ENCODE measurements at places on chromosomes 4 and X.

GRCh38 chr4:55491486-55491885, 55.2 kb downstream of the CLOCK start:
- peak; percentile 40 for DNase-seq

GRCh38 chr4:5144384-5144783, 93.1 kb downstream of the STK32B start:
- no peak for DNase-seq

GRCh38 chr4:77600521-77601451, 4.8 kb upstream of the CXCL13 start:
- peak; percentile 64 for DNase-seq

DNA sequence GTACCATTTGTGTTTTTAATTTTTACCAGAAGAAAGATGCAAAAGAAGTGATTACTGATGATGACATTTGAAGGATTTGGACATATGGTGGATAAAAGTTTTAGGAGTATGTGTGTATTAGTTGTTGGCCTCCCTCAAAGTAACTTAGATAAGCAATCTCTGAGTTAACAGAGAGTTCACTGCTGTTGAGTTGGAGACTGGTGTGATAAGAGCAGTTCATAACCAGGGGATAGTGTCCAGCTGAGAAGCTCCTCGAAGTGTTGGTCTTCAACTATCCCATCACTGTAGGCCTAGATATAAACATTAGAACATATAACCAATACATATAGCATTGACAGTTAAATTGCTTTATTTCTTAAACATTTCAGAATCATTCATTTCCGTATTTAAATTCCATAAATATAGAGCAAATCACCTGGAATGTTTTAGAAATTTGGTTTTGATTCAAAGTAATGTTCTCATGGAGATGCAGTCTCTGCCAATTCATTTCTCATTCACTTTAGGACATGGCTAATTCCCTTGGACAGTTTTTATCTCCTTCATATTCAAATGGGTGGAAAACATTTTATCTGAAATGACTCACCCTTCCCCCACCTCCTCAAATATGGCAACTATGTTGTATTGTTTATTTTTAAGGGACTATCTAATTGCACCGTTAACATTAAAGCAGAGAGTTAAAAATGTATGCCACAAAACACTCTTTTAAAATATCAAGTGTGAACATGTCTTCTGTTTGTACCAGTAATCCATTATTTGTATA, 136.8 kb upstream of the SLC4A4 start:
- DNase-seq, result no peak

GRCh38 chrX:11374570-11374969, 81.4 kb downstream of the AMELX start:
- DNase-seq, result no peak

DNA sequence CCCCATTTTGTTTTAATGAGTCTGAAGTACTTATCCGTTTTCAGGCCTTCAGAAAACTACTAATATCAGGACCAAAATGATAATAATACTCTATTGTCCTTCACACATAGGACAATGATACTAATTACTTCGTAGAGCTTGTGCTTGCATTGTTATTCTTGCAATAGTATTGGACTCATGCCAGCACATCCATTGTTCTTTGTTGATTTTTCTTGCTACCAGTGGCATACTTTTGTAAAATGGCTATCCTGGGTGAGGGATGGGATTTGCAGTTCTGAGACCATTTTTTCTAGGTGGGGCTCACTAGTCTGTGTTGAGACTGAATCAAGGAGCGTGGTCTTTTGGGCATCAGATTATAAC, 195.3 kb downstream of the MAML3 start:
- DNase-seq, result no peak

DNA sequence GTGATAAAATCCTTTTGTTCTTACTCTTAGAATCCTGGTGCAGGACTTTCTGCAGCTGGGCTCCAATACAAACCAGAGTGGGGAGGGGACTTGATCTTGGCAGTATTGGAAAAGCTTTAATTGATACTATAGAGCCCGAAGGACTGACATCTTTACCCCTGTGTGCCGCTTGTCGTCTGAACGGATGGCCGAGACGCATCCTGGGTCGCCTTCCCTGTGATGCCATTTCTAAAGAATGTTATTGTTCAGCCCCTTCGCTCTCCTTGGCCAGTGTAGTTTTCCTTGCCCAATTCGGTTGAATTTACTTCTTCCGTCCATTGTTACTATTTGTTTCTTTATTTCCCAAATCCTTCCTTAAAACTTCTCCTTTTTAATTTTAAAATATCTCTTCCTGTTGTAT, 80.9 kb downstream of the CLDN34 start:
- DNase-seq, result no peak

DNA sequence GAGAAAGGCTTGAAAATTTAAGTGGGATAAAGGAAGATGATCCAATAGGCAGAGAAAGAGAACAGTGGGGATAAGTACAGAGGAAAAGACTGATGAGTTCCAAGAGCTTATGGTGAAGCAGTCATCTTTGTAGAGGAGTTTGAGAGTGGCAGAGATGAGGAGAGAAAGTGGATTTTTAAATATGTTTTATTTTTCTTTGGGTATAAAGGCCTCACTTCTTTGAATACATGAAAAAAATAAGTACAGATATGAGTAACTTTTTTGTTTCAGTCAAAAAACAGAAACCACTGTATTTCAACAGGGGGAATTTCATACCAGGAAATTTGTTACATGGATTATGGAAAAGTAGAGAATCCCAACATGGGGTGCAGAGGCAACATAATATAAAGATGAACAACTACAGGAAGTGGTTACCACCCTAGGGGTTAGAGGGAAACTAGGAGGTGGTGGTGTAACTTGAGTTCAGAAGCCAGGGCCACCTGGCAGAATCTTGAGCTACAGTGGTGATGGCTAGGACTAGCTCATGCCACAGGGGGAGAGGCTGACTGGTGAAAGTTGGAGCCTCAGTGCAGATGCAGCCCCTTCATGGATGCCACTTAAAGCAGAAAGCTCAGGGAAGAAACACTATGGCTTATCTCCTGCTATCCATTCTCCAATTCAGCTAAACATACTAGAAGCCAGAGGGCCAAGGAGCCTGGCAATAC, 3.4 kb upstream of the CYBB start:
- DNase-seq, result no peak

- DNase-seq, result peak; percentile 15
These were observed 6.3 kb downstream of the SFRP2 start for GRCh38 chr4:153782581-153782980.

- no peak for DNase-seq
These were observed 21.7 kb downstream of the PPP2R2C start for GRCh38 chr4:6450709-6451108.

DNA sequence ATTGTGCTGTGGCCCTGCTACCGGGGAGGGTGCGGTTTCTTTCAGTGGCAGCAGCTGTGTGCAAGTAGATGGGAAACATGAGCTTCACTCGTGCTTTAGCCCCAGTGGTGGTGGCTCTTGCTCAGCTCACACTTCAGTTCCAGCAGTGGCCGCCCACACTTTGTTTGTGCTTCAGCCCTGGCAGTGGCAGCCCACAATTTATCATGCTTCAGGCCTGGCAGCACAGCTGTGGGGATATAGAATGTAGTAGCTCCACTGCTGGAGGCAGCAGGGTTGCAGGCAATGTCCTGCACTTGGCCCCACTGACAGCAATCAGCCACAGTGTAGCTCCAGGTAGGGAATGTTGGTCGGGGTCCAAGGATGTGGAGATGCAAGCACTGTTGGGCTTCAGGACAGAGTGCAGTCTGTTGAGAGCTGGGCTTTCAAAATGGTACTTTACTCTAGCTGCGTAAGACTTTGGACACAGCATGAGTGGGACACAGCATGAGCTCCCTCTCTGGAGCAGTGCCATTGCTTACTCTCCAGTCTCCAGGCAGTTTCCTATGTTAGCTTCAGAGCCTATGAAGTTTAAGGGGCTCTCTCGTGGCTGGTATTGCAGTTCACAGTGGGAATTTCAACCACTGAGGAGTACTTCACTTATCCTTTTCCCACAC, 413.1 kb downstream of the PDGFC start:
- DNase-seq, result peak; percentile 87

- no peak for DNase-seq
These were observed 1042.1 kb upstream of the LCORL start for GRCh38 chr4:19063662-19064061.

- DNase-seq, result no peak
These were observed 105.8 kb downstream of the CRLF2 start for GRCh38 chrX:1106478-1107210.

DNA sequence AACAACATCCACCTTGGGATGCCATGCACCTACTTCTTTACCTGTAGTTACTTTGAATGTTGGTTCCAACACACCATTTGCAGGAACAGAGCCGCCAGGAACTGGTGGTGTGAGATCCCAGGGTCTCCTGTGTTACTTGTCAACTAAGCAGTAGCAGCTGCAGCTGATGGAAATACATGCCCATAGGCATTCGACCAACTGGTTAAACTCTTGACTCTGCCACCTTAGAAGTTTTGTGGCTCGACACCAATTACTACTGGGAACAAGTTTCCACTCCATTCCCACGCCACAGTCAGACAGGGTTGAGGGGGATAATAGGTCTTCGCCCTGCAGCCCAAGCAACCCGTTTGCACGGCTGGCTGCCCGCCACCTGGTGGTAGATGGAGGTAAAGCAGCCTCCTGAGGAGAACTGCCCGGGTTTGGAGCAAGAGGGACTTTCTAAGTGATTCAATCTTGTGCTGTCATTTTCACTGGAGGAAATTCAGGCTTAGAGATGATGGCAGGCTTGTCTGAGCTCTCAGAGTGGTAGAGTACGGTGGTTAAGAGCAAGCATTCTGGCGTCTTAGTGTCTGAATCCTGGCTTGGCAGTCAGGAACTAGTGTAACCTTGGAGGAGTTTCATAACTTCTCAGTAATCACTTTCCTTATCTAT, 119.1 kb upstream of the TRIM2 start:
- peak; percentile 76 for DNase-seq

GRCh38 chr4:107304699-107305286, 268.7 kb upstream of the DKK2 start:
- DNase-seq, result no peak

DNA sequence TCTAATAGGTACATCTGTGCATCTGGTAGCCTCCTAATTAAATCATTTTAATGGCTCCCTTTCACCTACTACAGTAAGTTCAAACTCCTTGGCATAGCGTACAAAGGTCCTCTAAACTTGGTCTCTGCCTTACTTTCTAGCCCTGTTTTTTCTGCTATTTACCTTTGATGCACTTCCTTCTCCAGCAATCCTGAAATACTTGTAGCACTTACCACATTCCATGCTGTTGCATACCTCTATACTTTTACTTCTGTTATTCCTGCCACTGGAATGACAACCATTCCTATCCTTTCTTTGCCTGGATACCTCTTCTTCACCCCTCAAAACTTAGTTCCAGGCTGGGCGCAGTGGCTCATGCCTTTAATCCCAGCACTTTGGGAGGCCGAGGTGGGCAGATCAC, 56.6 kb upstream of the LHFPL1 start:
- no peak for DNase-seq

DNA sequence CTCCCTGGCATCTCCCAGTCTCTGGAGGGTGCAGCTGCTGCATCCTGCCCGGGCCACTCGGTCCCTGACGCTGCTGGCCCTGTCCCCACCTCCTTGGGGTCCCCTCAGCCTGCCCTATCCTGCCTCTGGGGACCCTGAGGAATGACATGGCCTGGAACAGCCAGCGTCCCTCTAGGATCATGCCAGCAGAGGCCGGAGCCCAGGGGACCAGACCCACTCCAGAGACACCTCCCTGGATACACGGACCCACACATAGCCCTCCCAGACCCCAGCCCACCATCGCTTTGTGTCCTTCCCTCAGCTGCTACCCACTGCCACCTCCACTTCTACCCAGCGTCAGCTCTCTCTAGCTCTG, 35.5 kb downstream of the CPLX1 start:
- DNase-seq, result no peak

DNA sequence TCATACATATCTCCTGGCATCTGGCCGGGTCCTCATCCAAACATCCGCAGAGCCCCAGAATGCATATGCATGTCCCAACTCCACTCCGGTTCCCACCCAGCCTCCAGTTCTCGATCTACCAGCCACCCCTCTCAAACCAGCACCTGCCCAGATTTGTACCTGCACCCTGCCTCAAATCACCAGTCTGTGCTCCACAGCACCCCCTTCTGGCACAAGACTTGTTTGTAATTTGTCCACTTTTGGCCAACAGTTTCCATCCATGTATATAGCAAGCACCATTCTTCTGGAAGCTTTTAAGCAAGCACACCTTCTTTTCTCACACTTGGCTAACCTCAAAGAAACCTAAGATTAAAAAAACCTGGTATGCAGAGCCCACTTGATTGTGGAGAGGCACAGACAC, 644.1 kb downstream of the MID1IP1 start:
- DNase-seq, result peak; percentile 12

GRCh38 chrX:78957049-78957767, 12.0 kb downstream of the P2RY10 start:
- DNase-seq, result no peak

GRCh38 chr4:336893-337142, 796 bp upstream of the ZNF141 start:
- DNase-seq, result no peak

DNA sequence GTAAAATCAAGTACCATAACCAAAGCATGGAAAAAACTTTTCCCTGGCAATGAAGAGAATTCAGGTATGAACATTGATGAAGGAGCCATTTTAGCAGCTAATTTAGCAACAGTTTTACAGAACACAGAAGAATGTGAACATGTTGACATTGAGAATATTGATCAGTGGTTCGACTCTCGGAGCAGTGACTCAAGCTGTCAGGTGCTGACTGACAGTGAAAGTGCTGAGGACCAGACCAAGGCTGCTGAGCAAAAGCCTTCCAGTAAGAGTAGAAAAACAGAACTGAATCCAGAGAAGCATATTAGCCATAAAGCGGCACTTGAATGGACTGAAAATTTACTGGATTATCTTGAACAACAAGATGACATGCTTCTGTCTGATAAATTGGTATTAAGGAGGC, 2.8 kb downstream of the TIGD2 start:
- no peak for DNase-seq

DNA sequence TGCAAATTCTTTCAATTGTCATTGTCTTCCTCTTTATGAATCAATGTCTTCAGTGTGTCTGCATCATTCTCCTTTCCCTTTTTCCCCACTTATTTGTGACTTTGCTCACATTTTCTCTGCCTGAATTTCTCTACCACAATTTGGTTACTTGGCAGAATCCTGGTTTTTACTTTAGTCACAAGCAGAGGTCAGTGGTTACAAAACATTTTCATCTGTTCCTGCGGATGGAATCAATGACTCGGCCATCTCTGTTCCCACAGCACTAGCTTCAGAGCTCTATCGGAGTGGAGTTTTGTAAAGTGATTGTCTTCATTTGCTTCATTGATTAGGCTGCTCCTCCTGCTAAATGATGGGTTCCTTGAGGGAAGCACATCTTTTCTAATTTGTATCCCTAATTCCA, 501.3 kb upstream of the AADAT start:
- peak; percentile 31 for DNase-seq

GRCh38 chr4:68250151-68250930, 4.8 kb upstream of the TMPRSS11B start:
- no peak for DNase-seq

GRCh38 chr4:128517096-128517738, 229.6 kb upstream of the PGRMC2 start:
- peak; percentile 32 for DNase-seq
